Stimulated activated CD4-positive, alpha-beta T cell treated with anti-CD3 and anti-CD28 coated beads, Interleukin-1b, Interleukin-23, amount 100 ng/mL, for 1 hour (primary cell): ENCODE measurements at places on chromosomes 3 and 15.

GRCh38 chr3:59758672-59759071 lies 708.8 kb upstream of the CFAP20DC start:
- DNase-seq, result no peak

DNA sequence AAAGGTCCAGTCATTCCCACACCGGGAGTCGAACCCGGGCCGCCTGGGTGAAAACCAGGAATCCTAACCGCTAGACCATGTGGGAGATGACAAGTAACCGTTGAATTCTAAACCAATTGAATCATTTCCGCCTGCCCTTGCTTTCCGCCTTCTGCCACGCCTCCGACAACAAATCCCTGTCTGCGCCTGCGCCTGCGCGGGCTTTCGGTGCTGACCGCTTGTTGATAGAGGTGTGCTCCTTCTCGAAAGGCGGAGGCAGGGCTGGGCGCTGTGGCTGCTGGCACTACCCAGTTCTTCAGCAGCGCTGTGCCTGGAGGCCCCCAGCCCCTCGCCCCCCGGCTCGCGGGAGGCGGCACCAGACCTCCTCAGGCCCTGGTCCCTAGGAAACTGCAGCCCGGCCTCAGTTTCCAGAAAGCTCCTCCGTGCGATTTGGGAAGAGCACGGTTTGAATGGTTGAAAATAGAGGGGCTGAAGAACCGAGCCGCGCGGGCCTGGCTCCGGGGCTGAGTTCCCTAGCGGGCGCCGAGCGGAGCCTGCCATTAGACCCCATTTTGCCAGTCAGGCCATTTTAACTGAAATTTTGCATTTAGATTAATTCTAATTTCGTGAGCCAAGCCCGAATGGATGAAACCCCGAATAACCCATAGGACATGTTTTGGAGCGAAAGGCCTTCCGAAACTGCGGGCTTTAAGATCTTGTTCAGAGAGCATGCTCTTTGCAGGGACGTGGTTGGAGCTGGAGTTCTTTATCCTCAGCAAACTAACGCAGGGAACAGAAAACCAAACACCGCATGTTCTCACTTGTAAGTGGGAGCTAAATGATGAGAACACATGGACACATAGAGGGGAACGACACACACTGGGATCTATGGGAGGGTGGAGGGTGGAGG lies 219.3 kb upstream of the ATP10A start:
- peak; percentile 92 for DNase-seq

GRCh38 chr15:99546441-99547100 lies 19.2 kb upstream of the MEF2A start:
- DNase-seq, result no peak

DNA sequence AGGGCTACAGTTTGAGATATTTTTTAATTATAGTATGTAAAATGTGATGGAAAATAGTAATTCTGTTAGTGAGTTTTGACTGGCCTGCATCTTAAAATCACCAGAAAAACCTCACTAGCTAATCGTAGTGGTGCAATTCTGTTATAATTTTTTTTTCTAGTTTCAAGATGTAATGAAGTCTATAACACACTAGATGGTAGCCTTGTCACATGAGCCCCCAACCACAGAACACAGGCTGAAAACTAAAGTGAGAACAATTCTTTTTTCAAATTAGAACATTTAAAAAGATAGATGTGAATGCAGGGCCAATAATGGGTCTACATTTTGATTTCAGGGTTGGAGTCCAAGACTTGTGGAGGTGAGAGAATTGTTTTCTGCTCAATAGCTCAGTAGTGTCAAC lies 83.3 kb upstream of the KCNH8 start:
- no peak for DNase-seq

GRCh38 chr3:74173090-74173489 lies 441.4 kb downstream of the CNTN3 start:
- no peak for DNase-seq

DNA sequence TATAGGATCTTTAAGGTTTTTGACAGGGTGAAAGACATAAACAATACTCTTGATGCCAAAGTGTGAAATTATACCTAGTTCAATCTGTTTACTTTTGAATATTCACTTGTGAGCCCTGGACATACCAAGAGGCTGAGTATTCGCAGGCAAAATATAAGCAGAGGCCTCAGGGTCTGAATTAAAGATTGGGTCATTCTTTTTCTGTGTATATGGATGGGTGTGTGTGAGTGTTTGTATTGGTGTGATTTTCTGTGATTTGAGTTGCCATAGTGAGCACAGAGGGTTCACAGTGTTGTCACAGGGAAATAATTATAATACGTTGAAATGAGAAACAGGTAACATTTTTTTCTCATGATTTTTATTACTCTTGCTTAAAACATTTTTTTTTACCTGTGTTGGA lies 770.7 kb upstream of the ALCAM start:
- no peak for DNase-seq

DNA sequence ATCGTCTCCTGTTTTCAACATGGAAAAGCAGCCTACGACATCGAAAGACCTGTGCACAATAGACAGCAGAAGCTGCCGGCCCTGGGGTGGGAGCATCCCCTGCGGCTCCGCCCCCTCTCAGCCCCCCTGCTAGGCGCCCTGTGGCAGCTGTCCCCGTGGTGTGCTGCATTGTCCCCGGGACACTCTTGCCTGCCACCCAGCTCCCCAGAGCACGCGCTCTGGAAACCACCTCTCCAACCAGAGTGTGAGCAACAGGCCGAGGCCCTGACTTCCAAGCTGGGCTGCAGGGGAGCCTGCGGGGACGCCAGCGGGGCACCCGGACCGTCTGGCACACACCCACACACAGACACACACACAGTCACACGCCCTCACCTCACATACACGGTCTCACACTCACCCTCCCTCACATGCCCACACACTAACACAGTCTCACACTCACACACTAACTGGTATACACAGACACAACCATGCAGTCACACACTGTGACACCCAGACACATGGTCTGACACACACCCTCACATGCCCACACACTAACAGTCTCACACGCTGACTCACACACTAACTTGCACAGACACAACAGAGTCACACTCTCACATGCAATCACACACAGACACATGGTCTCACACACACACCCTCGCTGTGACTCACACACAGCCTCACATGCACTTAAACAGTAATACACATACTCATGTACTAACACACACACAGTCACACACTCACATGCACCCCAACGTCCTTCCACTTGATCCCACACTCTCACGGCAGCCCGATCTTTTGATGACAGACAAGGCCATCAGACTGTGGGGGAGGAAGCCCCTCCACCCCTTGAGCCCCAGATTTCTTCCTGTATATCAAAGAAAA lies 94.7 kb downstream of the OCA2 start:
- DNase-seq, result no peak

DNA sequence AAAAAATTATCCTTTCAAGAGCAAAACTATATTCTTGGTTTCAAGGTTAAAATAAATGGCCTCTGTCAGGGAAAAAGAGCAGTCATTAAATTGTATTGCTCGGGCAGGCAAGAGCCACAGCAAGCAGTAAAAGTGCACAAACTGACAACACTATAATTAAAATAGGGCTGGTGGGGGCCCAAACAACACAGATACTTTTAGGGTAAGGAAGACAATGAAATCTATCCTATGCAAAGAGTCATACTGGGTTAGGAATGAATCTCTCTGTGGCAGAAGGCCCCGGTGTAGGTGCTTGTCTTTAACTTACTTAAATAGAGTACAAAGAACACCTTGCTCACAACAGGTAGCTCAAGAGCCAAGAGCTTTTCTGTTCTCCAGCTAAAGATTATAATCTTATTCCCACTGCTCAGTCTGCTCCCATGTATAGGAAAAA lies 94.7 kb downstream of the DLG1 start:
- DNase-seq, result no peak

DNA sequence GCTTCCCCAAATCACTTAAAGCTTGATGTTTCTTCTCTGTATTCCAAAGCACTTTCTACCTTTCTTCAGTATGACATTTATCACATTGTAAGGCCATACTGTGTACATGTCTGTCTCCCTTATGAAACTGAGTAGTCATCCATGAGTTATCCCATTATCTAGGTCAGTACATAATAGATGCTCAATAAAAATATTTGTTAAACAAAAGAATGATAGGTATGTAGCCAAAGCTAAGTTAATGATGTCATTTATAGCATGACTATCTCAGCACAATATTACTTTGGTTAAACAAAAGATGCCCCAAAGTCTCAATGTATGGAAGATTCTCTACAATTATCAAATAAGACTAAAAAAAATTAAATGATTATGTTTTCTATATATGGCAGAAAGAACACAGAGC lies 3.1 kb upstream of the TMCO5A start:
- no peak for DNase-seq

DNA sequence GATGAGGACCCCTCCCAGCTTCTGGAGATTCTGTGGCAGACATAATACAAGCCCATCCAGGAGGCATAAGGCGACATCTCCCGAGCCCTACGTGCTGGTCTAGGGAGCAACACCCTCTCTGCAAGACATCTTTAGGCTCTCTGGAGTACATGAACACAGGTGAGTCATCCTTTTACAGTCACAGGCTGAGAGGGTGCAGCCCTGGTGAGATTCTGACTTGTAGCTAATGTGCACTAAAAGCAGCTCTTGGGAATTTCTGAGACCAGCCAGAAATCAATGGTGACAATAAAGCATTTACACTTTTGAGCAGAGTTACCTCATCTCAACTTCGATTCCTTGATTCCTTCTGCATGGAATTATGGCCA lies 131.1 kb downstream of the XXYLT1 start:
- DNase-seq, result no peak

DNA sequence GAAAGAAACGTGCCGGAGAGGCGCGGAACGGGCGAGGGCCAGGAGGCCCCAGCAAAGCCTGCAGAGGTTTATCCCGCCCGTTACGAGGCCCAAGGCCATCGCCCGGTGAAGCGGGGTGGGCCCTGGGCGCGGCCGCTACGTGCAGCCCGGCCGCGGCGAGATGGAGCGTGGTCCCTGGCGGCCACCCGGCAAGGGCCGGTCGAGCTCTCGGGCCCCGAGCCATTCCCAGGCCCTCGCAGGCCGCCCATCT lies 1.1 kb downstream of the PKM start:
- DNase-seq, result no peak

DNA sequence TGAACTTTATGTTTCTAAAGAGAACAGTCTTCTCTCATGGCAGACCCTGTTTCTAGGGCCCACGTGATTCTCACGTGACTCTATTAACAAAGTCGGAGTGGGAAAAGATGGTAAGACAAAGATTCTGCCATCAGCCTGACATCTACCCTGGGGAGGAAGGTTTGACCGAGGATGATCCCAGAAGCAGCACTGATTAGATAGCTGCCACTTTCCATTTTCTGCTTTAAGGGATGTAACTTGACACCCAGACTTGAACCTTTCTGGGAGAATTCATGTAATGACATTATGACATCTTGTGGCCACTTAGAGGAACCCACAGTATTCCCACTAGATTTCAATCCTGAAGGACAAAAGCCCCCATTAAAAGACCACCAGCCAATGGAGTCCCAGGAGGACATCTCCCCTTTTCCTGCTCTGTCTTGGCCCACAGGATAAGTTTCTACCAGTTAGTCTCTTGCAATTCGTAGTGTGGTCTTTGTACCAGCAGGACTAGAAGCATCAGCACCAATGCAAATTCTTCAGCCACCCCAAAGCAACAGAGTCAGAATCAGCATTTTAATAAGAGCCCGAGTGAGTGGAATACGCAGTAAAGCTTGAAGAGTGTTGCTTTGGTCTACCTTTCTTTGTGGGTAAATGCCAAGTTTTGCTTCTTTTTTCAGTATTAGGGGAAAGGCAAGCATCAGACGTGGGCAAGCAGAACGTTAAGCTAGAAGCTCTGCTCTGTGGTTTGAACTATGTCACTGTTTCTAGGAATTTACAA lies 480.5 kb upstream of the PROK2 start:
- no peak for DNase-seq

DNA sequence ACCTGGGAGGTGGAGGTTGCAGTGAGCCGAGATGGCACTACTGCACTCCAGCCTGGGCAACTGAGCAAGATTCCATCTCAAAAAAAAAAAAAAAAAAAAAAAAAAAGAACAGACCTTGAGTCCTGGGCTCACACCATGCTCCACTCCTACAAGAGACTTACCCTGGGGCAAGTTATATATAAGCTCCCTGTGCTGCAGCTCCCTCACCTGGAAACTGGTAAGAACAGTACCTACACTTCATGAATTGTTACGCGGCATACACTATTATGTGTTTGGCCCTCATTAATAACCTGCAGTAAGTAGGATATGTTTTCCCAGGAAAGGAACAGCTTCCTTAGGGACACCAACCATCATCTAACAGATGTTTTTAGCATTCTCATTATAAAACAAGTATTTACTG lies 119.6 kb downstream of the FMN1 start:
- DNase-seq, result no peak

DNA sequence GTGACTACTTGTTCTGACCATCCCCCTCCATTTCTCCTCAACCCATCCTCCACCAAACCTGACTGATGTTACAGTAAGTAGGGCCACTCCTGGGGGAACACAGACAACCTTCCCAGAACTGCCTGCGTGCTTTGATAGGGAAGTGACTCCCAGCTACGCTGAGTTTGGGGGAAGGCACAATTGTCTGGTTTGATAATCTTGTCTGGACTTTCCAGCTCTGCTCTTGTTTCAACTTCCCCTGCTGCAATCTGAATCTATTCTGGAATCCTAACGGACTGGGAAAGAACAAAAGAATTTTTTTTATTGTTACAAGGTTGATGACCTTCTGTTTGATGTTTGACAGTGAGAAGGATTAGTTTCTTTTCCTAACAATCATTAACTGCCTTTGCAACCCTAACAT lies 895.6 kb downstream of the ROBO1 start:
- no peak for DNase-seq

- DNase-seq, result no peak
These were observed 858 bp downstream of the NTRK3 start for GRCh38 chr15:88255484-88256278.

DNA sequence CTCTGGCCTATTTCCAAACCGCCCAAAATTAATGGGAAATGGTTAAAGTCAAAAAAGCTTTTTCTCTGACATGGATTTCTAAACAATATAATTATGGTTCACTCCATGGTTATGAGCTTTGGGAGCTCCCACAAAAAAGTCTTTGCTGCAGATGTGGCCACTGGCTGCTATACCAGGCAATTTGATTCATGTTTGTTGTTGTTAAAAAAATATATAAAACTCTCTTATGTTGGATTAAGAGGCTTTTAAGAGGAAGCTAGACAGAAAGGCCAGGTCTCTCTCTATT lies 258.6 kb downstream of the TIGIT start:
- DNase-seq, result no peak
